ENCODE measurements at places on chromosomes 16 and 17.

GRCh38 chr16:79698341-79698753 is 97.8 kb upstream of the MAF start:
- DNase-seq, result no peak

DNA sequence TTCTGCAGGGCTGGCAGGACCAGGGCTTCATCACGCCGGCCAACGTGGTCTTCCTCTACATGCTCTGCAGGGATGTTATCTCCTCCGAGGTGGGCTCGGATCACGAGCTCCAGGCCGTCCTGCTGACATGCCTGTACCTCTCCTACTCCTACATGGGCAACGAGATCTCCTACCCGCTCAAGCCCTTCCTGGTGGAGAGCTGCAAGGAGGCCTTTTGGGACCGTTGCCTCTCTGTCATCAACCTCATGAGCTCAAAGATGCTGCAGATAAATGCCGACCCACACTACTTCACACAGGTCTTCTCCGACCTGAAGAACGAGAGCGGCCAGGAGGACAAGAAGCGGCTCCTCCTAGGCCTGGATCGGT is 1.4 kb downstream of the CDK5R1 start:
- DNase-seq, result no peak

DNA sequence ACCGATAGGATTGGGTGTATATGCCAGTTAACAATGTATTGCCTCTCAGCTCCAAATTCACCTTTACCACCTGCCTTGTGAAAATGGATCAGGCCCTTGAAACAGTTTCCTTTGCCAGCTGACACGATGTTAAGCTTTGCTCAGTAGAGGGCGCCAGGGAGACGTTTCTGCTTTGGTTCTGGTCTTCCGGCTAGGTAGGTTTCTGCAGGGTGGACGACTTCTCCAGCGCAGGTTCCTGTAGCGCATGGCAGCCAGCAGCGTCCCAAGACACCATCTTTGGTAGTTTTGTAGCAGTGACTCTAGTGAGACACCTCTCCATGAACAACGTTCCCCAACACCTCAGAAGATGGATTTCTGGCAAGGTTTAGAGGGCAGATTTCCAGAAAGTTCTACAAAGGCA is 24.0 kb downstream of the SYCE1L start:
- no peak for DNase-seq

GRCh38 chr17:43547659-43548256 is 1.6 kb upstream of the ETV4 start:
- DNase-seq, result no peak

DNA sequence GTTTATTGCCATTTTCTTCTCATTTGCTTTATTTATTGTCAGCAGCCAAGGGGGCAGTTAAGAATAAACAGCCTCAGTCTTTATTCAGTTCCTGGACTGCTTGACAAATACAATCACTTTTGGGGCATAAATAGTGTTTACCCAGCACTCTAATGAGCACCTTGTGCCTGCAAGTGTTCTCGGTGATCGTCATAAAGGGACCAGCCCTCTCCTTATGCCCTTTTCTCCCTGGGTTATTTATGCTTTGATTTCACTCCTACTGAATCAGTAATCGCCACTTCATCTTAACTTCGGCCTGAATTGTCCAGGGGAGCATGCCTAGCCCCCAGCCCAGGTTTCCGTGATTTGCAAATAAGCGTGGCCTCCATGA is 55.7 kb upstream of the CACNG5 start:
- DNase-seq, result no peak

DNA sequence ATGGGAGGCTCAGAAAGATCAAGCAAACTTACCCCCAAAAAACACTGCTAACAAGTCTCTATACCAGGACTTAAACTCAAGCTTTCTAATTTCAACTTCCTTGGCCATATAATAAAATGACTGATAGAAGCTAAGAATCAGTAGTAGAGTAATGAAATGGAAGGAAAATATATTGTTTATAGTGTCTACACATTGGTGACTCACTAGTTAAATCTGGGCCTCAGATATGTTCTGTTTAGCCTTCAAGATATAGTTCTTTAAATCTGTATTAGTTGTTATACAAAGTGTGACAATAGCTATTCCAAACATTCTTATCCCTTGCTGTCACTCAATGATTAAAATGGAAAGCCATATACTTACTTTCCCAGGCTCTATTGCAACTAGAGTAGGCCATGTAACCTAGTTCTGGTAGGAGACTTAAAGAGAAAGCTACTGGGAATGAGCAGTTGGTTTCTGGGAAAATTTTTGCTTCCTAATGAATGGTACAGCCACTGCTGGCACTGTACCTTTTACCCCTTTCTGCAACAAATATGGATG is 18.3 kb downstream of the SSH2 start:
- DNase-seq, result no peak

Measured in Calu3 (cell line).